ENCODE measurements at places on chromosomes 7 and 10.

DNA sequence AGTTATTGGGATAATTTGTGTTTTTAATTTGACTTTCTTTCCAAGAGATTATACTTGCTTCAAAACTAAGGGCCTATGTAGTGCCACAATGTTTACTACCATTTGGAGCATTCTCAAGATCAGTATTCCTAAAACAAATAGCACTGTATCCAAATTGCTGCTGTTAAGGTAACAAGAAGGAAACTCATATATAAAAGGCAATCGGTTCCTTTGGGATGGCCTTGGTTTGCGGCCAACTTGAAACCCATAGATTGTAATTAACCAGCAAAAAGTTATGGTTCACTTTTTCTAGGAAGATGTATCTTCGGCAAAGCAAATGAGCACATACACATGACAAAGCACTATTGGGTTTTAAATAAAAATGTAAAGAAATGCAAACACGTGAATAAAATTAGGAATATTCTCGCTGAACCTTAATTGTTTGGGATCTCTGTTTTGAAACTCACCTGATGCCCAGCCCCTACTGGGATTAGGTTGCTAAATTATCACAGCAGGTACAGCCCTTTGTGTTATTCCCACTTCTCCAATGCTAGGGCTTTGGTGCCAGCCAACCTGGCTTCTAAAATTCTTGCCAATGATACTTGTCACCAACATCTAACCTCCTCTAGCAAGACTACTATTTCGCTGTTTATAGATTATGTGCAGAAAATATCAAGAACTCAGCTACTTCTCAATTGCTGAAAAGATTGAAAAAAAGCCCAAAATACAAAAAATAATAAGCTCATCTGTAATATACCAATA lies 16.0 kb downstream of the CDNF start:
- no peak for DNase-seq

GRCh38 chr7:131145026-131145425 lies 182.7 kb upstream of the MKLN1 start:
- DNase-seq = no peak

- no peak for DNase-seq
Measured at GRCh38 chr7:1676550-1677078, 6.5 kb downstream of the ELFN1 start.

DNA sequence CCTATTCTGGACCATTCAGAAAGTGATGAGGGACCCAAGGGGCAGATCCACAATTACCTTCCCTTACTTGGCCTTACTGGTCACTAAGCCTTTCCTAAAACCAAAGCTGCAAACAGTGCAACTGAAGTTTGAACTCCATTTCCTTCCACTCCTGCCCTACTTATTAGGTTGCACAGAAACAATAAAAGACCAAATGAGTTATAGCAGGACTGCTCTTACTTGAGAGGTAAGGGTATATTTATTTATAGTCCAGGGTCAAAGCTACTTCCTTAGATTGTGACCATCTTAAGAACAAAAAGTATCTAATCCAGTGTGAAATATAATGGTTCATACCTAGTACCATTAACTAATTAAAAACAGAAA lies 27.0 kb downstream of the CDK6 start:
- DNase-seq = no peak

GRCh38 chr7:149496642-149497391 lies 792 bp downstream of the ZNF746 start:
- DNase-seq = no peak

DNA sequence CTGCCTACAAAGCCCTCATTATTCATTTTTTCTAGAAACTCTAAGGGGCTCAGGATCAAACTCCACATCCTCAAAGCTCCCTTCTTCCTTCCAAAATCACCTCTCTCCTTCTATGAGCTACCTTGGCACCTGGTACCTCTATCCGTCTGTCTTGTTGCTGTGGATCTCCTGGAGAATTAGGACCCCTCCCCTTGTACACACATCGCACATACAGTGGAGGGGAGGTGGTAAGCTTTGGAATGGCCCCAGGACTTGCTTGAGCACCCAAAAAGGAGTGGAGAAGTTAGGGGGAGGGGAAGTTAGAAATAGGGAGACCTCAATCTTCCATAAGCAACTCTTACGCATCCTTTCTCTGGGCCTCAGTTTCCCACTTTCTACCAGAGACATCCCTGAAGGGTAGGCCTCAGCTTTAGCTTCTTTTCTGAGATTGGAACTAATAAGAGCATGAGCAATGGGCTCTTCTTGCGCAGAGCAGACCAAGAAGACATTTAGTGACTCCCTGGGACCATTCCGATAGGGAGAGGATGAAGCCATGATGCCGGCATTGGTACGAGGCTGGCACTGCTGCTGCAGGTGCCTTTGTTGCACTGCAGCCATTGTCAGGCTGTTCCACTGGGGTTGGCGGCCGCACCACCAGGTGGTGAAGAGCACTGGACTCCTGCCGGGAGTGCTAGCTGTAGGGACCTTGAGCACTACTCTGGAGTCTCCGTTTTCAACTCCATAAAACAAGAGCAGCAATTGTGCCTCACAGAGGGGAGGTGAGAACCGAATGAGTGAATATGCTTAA lies 4.5 kb downstream of the CYP26C1 start:
- no peak for DNase-seq

GRCh38 chr10:13887761-13888160 lies 301.0 kb downstream of the PRPF18 start:
- no peak for DNase-seq

DNA sequence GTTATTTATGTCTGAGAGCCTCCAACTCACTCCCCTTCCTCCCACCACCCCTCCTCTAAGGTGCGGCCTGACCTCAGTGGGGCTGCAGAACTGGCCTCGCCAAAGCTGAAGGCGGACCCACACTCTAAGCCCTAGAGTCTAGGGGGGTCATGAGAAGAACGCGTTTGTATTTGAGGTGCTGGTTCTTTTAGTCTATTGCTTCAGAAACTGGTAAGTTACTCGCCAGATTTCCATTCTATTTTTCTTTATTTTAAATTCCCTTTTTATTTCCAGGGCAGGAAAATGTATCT lies 357.5 kb downstream of the DNAJB6 start:
- no peak for DNase-seq

DNA sequence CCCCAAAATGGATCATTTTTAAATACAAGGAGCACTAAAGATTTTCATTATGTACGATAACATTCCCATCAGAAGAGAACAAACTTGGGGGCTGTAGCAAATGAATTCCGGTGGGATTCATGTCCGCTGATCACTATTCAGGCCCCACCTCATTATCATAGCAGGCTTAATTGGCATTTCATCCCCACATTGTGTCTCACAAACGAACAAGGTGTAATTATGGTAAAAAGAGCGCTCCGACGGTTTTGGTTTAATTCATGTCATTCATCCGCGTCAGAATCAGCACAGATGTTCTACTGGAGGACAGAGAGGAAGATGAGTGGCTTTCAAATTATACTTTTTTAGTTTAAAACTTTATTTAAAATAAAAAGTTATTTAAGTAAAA lies 124.7 kb downstream of the MAD1L1 start:
- no peak for DNase-seq

DNA sequence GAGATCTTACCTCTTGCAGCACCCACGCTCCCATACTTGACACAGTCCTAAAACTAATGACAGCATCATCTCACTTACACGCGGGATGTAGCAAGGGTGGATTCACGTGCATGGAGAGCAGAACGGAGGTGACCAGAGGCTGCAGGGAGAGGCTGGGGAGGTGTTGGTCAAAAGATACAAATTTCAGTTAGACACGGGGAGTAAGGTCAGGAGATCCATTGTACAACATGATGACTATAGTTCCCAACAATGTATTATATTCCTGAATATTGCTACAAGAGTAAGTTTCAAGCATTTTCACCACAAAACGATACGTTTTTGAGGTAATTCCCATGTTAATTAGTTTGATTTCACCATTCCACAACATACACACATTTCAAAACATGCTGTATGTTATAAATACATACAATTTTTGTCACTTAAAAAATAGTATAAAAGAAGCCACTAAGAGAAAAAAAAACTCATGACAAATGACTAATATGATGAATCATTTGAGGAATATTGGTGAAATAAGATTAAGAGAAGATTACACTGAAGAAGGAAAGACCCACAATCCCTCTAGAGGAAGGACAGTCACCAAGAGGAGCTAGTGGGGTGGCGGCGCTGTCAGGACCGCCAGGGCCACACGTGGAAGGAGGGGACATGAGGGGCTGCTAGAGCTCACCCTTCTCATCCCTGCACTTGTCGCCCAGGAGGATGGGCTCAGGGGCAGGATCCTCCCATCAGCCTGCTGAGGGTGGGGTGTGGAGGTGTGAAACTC lies 49.4 kb upstream of the EGFR start:
- no peak for DNase-seq

- no peak for DNase-seq
Measured at GRCh38 chr7:10463701-10464100, 510.0 kb upstream of the PHF14 start.

DNA sequence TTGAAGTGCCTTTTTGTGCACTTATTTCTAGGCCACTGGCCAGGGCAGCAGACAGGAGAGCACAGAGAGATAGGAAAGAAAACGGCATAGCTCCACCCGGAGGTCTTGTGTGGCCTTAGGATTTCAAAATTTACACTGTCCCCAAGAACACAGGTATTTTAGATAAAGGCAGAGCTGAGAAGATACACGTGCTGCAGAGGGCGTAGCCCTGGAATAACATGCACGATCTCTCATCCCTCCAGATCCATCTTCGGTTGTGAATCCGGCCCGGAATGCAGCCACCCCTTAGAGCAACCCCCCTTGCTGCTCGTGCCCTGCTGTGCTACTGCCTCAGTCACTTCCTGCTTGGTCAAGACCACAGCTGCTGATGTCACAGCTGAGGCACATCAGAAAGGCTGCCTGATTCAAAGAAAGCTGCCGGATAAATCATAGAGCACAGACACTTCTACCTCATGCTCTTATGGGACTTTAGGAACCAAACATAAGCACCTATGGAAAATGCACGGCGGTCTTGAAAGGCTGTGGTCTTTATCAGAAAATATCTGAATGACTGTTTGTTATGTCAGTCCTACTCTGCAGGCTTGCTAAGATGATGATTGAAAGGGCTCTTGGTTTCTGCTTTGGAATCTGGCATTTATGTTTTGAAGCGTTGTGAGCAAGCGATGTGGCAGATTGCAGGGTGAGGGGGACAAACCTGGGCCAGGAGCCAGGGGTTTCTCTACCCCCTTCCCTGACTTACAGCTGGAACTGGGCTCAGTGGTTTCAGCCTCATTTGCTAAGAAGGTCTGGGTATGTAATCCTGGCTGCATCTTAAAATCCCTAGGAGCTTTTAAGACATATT lies 152.0 kb downstream of the SVIL start:
- DNase-seq = peak; percentile 72

DNA sequence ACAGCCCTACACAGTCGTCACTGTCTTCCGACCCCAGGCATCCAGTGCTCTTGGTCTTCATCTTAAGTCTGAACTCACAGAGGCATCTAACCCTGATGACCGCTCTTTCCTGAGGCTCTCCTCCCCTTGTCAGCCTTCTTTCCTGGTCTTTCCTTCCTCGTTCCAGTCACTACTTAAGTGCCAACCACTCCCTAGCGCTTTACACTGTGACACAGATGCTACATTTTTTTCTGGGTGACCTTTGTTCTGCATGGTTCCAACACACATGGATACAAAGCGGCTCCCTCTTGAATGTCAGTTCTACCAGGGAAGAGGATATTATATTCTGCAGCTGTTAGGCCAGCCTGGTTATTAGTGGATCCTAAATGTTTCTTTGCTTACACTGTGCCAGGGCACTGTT lies 12.7 kb downstream of the YWHAG start:
- DNase-seq = no peak

- no peak for DNase-seq
Measured at GRCh38 chr7:124718032-124718766, 47.4 kb downstream of the GPR37 start.

DNA sequence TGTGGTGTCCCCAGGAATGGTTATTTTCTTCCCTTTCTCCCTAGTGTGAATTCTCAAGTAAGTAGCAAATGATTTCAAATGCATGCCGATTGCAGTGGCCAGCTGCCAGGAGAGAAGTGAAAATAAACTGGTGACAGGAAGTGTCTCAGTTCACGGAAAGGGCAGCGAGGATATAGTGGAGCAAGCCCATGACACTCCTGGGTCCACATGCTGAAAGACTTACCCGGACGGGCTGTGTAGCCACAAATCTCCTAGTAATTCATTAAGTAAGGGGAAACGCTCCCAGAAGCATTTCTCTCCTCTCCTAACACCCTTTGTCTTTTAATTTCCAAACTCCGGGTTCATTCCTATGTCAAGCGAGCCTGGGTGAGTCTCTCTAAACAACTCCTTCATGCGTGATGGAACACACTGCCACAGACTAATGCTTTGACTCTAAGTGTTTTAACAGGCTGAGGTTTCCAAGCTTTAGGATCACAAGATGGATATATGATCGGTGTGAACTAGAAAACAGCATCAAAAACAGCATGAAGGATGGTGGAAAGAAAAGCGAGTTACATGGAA lies 125.6 kb downstream of the CYP26A1 start:
- no peak for DNase-seq

- no peak for DNase-seq
Measured at GRCh38 chr7:100446040-100446439, 9.7 kb upstream of the PPP1R35 start.

DNA sequence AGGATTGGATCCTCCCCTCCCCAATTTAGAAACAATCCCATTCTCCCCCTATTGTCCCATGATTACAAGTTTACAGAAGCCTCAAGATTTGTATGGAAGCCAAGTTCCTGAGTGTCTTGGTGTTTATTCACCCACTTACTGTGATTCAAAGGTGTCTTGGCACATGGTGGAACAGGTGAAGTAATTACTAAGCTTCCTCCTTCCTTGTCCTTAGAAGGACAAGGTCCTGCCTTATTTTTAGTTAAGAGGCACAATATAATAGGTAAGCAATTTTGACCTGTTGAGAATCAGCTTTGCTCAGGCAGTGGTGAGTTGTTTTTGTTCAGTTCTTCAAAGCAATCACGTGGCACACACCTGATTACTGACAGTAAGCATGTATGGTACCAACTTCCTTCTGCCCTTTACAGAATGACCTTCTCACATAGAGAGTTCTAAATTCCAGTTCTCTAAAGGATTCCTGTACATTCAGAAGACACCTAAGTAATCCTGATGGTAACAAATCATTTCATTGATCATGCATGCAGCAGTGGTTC lies 60.7 kb upstream of the SLC13A1 start:
- no peak for DNase-seq

DNA sequence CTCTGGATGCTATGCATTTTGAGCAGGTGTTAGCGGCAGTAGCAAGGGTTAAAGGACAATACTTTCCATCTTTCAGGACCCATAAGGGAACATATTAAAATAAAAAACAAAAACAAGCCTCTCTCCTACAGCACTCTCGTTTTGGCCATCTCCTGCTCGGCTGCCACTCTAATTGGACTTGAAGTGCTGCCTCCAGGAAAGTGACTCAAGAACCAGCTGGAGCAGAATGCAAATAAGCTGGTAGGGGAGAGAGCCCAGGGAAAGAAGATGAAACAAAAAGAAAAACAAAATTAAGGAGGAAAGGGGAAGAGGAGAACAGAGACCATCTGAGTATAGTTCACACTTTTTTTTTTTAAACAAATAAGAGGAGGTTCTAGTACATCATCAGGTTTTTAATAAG lies 65.6 kb downstream of the HBP1 start:
- no peak for DNase-seq

DNA sequence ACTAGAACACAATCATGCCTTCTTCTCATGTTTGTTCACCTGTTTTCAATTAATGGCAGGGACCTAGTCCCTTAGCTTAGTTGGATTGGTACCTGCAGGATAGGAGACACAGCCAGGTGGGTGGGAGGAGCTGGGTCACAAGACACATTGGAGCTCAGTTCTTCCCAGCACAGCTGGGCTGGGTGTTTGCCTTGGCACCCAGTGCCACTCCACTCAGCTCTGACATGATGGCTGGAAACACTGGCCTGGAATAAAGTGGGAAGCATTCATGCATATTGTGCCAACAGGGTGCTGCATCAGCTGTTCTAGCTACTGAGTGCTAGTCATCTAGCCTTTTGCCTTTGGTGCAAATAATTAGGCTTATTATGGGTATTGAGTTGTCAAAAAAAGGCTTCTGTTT lies 226.1 kb downstream of the PTEN start:
- DNase-seq = no peak
